Nephron progenitor cell (in vitro differentiated cells): ENCODE measurements at places on chromosomes 12 and 14.

DNA sequence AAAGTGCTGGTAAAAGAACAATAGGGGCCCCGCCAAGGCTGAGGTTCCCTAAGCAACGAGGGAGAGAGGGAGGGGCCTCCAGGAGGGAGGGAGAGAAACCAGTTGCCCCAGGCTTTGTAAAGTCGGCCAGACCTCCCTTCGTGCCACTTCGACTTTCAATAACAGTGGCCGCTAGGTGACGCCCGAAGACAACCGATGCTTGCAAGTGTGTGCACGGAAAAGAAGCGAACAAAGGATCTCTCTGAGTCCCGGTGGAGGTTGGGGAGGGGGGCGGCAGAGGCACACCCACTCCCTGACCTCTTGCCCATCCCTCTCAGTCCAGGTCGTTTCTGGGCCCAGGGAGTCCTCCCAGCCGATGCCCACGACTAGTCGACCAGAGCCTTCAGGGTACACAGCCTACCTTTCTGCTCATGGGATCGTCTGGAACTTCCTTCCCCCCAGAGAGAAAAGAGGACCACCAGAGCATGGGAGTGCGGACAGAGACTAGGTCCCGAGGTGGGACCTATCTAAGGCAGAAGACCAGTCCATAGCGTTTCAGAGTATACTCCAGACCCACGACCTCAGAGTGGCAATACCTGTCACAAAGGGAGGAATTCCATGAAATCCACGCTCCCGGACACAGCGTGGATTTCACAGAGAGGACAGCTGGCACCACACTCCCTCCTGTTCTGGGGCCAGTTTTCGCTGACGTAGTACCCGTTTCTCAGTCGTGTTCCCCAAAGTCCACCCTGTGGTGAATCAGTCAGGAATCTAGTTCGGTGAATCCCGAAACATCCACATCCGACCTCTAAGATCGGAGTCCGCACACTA, 262.7 kb upstream of the ALG10B start:
- DNase-seq: no peak

GRCh38 chr14:101711041-101711856, 50.3 kb upstream of the PPP2R5C start:
- no peak for DNase-seq

DNA sequence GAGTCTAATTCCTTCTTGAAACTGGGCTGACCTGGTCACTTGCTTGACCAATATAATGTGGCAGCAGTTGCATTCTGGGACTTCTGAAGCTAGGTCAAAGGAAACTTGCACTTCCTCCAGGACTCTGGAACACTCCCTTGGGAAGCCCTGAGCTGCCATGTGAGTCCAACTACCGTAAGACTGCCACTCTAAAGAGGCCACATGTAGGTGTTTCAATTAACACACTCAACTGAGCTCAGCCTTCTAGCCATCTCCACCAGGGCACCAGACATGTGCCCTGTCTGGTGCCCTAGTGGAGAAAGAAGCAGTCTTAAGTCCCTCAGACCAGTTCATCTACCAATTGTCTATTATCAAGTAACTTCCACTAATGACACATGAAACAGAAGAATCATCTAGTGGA, 6.1 kb upstream of the TEP1 start:
- no peak for DNase-seq

- DNase-seq: no peak
These were observed 78.9 kb upstream of the GZMB start for GRCh38 chr14:24712909-24713308.

DNA sequence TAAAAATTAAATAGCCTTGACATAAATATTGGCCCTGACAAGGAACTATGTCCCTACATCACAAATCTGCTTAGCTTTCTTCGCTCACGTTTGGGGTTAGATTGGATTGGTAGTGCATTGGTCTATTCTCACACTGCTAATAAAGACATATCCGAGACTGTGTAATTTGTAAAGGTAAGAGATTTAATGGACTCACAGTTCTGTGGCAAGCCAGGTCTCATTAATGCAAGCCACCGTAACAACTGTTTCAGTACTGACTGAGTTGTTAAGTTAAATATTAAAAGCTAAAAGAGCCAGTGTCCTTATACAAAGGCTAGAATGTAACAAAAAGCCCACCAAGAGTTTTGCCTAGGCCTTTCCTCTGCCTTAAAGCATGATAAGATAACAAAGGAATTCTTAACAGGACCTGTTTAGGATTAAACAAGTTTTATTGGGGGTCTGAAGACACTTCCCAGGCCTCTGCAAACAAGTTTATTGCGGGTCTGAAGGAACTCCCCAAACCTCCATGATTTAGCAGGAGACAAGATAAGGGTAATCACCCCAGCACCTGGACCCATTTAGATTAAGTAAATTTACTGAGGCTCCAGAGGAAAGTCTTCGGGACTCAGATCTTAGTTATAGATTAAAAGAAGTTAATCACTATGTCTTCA, 88.2 kb upstream of the PTGDR start:
- no peak for DNase-seq

DNA sequence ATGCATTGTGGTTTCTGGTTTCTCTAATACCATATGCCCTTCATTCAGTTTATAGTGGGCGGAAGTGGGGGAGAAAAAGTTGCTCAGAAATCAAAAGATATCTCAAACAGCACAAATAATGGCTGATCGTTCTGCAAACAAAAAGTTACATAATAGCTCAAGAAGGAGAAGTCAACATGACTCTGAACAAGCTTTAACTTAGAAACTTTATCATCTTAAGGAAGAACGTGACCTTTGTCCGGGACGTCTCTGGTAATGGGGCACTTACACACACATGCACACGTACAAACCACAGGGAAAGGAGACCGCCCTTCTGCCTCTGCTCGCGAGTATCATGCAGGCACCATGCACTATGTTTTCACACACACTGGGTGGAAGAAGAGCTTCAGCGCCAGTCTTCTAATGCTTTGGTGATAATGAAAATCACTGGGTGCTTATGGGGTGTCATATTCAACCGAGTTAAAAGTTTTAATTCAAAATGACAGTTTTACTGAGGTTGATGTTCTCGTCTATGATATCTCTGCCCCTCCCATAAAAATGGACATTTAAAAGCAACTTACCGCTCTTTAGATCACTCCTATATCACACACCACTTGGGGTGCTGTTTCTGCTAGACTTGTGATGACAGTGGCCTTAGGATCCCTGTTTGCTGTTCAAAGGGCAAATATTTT, 4.7 kb downstream of the FOS start:
- no peak for DNase-seq

DNA sequence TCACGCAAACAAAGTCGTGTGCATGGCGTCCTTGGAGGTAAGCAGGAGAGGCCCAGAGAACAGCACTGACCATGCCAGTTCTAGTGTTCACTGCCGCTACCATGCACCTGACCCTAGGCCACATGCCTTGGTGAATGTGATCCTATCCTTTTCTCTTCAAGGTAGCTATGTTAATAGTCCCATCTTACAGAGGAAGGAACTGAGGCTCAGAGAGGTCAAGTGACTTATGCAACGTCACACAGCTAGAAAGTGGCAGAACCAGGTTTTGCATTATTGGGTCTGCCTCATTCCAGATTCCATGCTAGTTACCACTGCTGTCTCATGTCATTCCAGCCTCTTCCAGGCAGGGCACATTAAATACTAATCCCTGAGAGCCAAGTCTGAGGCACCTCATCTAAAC, 85.2 kb downstream of the FOXN4 start:
- no peak for DNase-seq

DNA sequence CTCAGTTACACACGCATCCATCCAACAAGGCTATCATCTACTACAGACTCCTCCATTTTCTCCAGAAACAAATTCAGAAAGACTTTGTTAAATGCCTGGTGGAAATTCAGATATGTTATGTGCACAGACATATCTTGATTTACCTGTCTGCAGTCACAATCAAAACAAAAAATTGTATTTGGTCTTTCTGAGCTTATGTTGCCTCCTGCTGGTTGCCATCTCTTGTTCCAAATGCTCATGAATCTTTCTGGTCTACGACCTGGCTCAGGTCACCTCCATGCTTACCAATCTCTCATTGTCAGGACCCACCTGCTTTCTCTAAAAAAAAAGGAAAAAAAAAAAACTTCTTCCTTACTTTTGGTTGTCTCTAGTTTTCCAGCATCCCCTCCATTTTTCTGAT, 169.2 kb upstream of the PLXNC1 start:
- no peak for DNase-seq

GRCh38 chr12:131962069-131962468, 12.3 kb downstream of the EP400 start:
- DNase-seq: no peak

DNA sequence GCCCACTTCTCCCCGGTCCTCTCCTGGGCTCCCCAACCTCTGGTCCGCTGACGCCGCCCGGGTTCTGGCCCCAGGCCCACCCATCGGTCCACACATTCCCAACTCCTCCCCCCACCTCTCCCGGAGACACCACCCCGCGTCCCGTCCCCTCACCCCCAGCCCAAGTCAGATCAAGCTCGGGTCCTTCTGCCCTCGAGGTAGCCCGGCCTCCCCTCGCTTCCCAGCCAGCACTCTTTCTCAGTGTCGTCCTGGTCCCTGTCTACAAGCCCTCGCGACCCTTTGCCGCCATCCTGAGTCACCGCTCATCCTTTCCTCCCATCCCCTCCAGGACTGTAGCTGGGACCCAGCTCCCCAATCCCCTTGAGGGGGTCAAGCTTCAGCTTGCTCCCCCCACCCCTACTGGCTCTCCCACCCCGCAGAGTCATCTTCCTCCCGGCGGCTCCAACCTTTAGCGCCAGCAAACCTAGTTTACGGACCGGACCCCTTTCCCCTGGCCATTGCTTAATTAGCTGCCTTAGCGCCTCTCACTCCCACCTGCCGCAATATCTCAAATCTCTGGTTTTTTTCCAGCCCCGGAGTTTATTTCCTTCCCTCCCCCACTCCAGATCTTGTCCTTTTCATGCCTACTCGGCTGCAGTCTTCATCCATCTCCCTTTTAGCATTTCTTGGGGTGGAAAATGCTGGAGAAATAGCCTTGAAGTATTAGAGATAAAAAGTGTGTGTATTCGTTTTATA, 1.1 kb downstream of the PPP4R4 start:
- peak; percentile 42 for DNase-seq

- no peak for DNase-seq
These were observed 293.5 kb upstream of the LRFN5 start for GRCh38 chr14:41313196-41313595.

GRCh38 chr14:90405101-90405500, 8.3 kb downstream of the CALM1 start:
- no peak for DNase-seq

DNA sequence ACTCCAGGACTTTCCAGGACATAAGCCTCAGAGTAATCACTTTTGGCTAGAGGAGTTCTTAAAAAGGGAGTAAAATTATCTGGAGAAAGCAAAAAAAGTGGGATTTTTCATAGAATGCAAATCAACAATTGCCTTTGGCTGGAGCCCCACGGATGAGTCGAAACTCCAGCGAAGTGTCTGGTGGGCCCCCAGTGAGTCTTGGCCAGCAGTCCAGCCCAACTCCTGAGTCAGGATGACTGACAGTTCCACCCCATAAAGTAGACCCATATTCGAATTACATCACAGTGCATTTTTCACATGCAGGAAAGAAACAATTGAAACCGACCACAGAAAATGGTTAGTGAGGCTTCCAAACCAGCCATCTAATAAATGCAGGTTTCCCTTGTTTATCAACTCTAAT, 265.7 kb downstream of the BCL11B start:
- DNase-seq: no peak

- DNase-seq: no peak
These were observed 266.4 kb downstream of the LRFN5 start for GRCh38 chr14:41872931-41873685.

DNA sequence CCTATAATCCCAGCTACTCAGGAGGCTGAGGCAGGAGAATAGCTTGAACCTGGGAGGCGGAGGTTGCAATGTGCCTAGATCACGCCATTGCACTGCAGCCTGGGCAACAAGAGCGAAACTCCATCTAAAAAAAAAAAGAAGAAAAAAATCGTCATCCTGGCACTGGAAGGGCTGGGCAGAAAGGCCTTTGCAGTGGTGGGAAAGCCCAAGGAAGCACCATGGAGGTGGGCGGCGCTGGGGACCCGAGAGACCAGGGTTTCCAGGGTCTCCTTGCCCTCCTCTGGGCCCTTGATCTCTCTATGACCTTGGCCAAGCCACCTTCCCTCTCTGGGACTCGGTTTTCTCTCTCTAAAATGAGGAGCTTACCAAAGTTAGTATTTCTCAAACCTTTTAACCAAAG, 65.4 kb downstream of the LGMN start:
- no peak for DNase-seq

GRCh38 chr14:74348241-74348734, at the start of gene VRTN:
Gene VRTN, plus strand, starts transcription at chr14:74348471. Its CDS starts 8,313 bp downstream, at chr14:74356784.
- no peak for DNase-seq

- no peak for DNase-seq
These were observed 356.1 kb downstream of the DAD1 start for GRCh38 chr14:22232933-22233332.

- no peak for DNase-seq
These were observed 77.7 kb downstream of the MAP1LC3B2 start for GRCh38 chr12:116636608-116637519.

DNA sequence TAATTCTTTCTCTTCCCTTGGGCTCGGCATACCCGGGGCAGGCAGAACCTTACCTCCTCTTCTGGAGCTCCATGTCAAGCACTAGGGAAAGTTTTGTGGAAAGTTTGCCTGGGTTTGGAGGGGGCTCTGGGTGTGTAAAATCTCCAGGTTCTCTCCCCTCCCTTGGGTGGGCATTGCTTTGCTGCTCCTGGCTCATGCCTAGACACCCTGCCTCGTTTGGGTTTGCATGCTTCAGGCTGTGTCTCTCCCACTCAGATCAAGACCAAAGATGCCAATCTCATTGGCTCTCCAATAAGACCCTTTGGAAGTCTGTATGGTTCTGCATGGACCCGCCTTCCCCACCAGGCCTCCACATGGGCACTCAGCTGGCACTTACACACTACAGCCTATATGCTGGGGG, 6.2 kb upstream of the KRT2 start:
- DNase-seq: no peak

DNA sequence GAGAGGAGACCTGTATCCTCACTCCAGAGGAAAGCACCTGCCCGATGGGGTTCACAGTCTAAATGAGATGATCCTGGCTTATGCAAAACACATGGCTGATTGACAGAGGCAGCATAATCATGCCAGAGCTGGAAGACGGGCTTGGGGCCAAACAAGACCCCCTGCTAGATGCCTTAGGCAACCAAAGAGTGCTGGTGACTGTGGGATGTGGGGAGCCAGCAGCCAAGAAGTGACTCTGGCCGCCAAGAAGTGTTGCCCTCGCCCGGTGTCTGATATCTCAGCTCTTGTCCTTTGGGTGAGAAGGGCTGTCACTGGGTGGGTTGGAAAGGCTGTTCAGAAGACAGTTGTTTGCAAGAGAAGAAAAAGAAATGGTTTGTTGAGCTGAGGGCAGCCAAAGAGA, 56.7 kb downstream of the PLEKHG3 start:
- no peak for DNase-seq

GRCh38 chr12:57173089-57173488, 25.7 kb upstream of the LRP1-AS start:
- peak; percentile 45 for DNase-seq

DNA sequence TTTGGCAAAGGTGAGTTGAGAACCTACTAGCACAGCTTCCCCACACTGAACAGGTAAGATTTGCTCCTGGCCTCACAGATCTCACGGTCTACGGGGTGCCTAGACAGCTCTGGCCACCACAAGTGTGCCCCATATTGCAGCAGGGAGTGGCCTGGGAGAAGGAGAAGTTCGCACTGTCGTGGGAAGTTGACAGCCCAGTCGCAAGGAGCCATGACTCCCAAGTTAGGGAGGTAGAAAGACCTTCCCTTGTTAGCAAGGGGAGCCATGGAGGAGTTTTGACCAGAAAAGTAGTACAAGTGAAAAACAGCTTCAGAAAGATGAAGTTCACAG, 316.3 kb downstream of the BCL11B start:
- DNase-seq: no peak
